Urothelium cell line (cell line): ENCODE measurements at places on chromosomes 1 and 21.
A peak's percentile ranks its signal among the peaks of the same experiment; 100 is the strongest.

GRCh38 chr1:203289982-203290260, 15.4 kb upstream of the BTG2 start:
- DNase-seq: no peak

GRCh38 chr1:234072793-234073192, 168.3 kb downstream of the SLC35F3 start:
- DNase-seq: no peak

DNA sequence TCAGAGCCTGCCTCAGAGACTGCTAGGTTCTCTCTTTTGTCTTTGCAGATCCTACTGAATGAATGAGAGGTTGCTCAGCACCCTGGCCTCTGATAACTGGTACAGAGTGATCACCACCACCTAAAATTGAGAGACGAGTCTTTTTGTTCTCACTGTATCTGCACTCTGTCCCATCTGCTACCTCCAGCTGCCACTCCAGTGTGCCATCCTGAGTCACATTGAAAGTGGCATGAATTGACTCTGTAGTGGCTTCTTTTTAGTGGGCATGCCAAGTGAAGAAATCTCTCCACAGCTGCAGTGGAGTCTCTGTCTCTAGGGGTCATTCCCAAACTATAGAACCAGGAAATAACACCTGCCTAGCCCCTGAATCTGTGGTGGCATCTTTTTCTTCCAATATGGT, 14.7 kb downstream of the CAMK1G start:
- no peak for DNase-seq

- DNase-seq: peak; percentile 4
These were observed 1760.3 kb downstream of the NCAM2 start for GRCh38 chr21:22758478-22758877.

DNA sequence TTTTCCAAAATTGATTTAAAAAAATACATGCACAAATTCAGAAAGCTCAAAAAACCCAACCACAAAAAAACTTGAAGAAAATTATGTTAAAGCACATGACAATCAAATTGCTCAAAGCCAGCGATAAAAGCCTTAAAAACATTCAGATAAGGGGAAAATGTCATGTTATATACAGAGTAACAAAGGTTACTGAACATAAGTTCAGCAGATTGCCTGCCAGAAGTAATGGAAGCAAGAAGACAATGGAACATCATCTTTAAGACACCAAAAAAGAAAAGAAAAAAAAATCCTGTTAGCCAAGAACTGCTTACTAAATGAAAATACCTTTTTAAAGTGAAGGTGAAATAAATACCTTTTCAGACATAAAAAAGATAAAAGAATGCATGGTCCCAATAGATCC, 147.2 kb upstream of the SGIP1 start:
- no peak for DNase-seq

GRCh38 chr21:42942244-42942643, 16.8 kb upstream of the ERVH48-1 start:
- no peak for DNase-seq

GRCh38 chr1:230396966-230397365, 29.2 kb downstream of the PGBD5 start:
- DNase-seq: no peak

- DNase-seq: no peak
These were observed 20.6 kb upstream of the KCNJ15 start for GRCh38 chr21:38236232-38236631.

GRCh38 chr21:29318354-29318753, 19.6 kb downstream of the BACH1 start:
- no peak for DNase-seq

GRCh38 chr21:39976800-39977199, 109.6 kb downstream of the PCP4 start:
- DNase-seq: no peak

DNA sequence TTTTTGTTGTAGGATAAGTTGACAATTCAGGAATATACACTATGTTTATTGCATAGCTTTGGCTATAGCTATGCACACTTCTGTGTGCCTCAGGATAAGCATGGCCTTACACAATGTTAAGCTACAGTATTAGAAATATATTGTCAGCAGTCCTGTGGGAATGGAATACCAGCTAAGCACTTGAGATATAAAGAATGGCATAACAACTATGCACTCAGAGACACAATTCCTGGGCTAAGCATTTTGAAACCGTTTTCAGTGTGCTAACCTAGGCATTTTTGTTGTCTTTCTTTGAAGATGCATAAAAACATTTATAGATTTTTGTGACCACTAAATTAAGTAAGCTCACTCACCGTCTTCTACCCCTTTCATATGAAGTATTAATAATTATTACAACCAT, 46.8 kb downstream of the TMPRSS15 start:
- no peak for DNase-seq

- DNase-seq: no peak
These were observed 78.8 kb downstream of the CEP350 start for GRCh38 chr1:180033390-180033789.

DNA sequence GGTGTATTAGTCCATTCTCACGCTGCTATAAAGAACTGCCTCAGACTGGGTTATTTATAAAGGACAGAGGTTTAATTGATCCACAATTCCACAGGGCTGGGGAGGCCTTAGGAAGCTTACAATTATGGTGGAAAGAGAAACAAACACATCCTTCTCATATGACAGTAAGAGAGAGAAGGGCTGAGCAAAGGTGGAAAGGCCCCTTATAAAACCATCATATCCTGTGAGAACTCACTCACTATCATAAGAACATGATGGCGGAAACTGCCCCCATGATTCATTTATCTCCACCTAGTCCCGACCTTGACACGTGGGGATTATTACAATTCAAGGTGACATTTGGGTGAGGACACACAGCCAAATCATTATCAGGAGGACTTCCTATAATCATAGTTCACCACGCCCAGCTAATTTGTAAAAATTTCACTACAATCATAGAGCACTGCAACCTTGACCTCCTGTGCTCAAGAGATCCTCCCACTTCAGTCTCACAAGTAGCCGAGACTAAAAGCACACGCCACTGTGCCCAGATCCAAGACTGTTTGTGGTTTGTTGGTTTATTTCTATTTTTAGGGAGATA, 164.9 kb downstream of the RERE start:
- no peak for DNase-seq

GRCh38 chr1:205930799-205931281, 12.4 kb downstream of the SLC26A9 start:
- no peak for DNase-seq

- DNase-seq: no peak
These were observed 201.2 kb downstream of the TOMM20 start for GRCh38 chr1:234927312-234927970.

GRCh38 chr1:235953801-235954200, 87.1 kb upstream of the LYST start:
- peak; percentile 53 for DNase-seq

DNA sequence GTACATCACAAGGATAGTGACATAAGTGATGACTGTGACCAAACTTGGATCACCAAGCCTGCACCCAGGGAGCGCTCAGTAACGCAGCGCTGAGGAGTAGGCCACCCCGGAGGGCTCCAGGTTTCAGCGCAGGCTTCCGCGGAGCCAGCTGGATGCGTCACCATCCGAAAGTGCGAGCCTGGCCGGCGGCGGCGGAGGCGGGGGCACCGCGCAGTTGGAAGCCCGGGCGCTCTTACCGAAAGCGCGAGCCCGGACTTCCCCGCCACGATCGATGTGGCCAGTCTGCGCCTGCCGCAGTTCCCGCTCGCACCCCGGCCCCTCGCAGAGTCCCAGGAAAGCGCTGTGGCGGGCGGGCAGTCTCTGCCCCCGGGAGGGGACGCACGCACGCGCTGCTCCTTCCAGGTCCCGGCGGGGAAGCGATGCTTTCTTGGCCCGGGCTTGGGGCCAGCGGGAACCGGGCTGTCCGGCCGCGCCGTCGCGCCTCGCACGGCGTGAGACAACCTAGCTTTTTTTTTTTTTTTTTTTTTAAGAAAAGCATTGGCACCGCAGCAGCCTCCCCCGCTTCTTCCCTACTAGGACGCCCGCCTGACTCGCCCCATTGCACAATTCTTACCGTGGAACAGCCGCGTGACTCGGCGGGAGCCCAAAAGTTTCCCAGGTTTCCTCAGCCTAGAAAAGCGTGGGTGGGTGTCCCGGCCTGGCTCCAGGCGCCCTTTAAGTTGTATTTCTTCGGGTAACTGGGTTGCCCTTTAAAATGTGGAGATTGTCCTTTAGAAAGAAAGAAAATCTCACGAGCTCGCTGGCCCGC, 36.4 kb upstream of the JAK1 start:
- peak; percentile 85 for DNase-seq
